Right renal pelvis (tissue), 4 donors: ENCODE measurements at places on chromosomes 2 and 18.

- no peak for DNase-seq
These were observed 171.4 kb upstream of the SPATS2L start for GRCh38 chr2:200135082-200135481.

- peak; percentile 22 for DNase-seq
These were observed 2.0 kb downstream of the PHLPP1 start for GRCh38 chr18:62717169-62717924.

DNA sequence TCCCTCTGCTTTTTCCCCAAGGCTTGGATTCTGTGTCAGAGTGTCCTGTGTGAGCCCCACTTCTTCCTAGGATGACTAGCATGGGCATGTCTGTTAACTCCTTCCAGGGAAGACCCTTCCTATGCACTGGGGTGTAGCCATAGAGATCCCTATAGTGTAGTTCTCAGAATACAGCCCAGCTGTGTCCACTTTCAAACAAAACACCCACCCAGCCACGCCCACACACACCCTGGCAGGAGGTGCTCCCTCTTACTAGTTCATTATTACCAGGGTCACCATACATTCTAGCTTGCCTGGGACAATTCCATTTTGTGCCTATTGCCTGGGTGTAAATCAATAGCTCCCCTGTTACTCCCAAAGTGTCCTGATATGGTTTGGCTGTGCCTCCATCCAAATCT lies 195.6 kb downstream of the MYCN start:
- DNase-seq, result no peak

DNA sequence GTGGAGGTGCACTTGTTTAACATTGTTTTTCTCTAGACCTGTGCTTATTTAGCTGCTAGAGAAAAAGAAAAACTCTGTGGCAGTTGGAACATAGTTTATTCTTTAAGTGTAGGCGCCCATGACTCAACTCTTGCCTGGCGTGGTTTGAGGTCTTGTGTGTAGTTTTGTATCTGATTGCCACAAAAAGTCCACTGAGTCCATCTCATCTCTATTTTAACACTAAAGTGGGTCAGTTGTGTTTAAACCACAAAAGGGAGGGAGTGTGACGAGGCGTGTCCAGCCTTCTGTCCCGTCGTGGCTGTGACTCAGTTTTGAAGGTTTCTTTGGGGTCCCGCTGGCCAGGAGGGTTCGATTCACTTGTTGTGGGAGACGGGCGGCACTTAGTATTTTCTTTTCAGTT lies 15.3 kb upstream of the UGT1A9 start:
- DNase-seq, result no peak

DNA sequence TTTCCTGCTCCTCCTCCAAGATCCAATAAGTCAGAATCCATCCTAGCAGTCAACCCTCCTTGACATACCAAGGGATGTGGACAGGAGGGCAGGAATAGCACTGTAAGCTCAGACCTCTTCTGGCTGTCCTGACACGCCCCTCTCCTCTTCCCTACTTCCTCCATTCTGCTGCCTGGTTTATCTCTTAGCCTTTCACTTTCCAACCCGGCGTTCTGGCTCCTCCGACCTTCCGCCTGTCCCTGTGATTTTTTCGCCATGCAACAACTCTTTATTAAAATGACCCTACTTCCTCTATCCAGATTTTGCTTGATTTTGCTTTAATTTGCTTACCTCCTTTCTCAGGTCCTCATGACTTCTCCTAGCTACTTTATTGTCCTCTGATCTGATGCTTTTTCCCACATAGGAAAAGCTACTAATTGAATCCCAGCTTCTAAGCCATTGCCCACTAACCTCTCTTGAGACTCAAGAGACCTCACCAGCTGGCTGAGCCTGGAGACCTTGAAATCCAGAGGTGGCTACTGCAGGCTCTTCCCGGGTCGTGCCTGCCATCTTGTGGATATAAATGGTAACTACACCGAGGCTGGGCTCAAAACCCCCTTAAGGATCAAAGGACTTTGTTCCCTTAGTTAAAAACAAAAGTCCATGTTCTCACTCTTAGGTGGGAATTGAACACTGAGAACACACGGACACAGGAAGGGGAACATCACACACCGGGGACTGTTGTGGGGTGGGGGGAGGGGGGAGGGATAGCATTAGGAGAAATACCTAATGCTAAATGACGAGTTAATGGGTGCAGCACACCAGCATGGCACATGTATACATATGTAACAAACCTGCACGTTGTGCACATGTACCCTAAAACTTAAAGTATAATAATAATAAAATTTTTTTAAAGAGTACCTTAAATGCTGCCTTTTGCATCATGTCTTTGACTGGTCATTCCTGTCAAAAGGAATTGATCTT lies 139.4 kb downstream of the AKAIN1 start:
- DNase-seq, result peak; percentile 38

GRCh38 chr2:221629468-221629867 lies 57.4 kb upstream of the EPHA4 start:
- DNase-seq, result no peak

- no peak for DNase-seq
These were observed 80.2 kb upstream of the PHLPP1 start for GRCh38 chr18:62634979-62635630.

DNA sequence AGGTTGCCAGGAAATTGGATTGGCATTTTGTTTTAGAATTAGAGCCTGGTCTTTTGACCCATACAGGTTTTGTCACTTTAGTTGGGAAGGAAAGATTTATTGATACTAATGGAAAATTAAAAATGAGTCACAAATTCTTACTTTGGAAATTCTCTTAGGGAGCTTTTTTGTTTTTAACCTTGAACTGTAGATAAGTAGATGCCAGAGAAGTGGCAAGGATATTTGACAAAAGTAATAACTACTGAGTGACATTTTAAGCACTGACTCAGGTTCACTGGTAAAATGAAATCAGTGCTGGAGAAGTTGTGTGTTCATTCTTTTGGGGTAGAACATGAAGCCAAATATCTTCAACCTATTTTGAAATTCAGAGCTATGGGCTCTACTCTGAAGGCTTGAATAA lies 56.5 kb downstream of the LDLRAD4 start:
- no peak for DNase-seq

DNA sequence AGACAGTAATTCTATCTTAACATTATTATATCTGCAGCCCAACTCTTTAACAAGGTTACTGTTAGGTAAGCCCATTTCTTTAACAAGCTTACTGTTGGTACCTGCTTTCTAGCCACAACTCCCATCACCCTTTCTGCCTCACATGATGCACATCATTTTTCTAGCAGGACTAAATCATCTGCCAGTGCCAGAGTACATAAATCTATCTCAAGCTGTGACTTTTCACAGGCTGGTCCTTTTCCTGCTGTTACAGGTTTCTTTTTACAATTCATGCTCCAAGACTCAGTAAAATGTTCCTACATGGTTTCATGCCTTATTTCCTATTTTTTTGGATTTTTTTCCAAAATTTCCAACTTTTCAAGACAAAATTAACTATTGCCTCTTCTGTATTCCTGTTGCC lies 30.4 kb upstream of the ZC3H15 start:
- DNase-seq, result no peak

DNA sequence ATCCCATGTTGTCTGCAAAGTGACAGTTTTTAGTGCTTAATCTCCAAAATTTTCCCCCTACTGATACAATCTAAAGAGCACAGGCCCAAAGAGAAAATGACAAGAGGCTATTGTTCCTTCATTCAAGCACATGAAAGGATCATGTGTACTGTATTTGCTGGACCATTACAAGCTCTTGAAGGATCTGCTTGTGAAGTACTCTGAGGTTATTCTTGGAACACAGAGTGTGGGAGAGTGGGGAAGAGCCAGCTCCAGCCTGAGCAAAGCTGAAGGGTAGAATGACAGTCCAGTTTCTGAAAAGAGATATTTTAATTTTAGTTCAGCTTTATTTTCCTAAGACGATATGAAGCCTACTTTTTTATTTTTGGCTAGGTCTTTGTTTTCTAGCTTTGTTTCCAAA lies 112.2 kb downstream of the GALNT3 start:
- DNase-seq, result no peak
